NCI-H345 (cell line): ENCODE measurements at places on chromosomes 2 and 18.

- no peak for DNase-seq
These were observed 8.3 kb downstream of the GYPC start for GRCh38 chr2:126664234-126664633.

- no peak for DNase-seq
These were observed 140.0 kb upstream of the SERTAD2 start for GRCh38 chr2:64793701-64794100.

GRCh38 chr2:10123281-10123680, 742 bp downstream of the RRM2 start:
- DNase-seq, result no peak

- DNase-seq, result no peak
These were observed 55.4 kb downstream of the SS18 start for GRCh38 chr18:26034850-26035497.

DNA sequence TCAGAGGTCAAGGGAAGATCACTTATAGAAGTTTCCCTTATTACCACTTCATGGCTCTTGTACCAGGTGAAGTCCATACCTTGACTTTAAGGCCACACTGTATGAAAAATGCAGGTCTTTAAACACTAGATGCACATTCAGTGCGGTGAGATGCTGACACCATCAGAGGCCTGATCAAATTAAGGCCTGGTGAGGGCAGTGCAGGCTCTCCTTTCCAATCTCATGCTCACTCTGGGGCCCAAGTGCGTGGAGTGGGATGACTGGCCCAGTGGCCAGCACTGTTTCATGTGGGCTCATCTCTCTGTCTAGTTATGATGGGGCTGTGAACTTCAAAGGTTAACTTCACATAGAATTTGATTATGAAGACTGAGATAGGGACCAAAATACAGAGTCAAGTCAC, 281.1 kb downstream of the SLC4A3 start:
- DNase-seq, result no peak

DNA sequence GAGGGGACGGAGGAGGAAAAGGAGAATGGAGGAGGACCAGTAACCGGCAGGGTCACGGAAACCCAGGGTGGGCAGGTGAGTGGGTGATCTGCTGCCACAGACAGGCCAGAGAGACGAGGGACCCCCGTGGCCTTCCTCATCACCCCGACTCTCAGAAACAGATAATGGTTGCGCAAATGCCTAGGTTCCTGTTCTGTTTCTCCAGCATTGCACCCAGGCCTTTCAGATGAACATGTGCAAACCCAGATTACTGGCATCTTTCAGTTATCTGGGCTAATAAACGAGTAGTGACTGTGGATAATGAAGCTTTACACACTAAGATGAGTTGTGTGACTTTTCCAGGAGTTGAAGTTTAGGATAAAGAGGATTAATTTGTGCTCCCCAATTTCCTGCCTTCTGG, 46.5 kb downstream of the TET3 start:
- DNase-seq, result no peak

GRCh38 chr2:25981596-25982272, 563 bp downstream of the KIF3C start:
- peak; percentile 58 for DNase-seq

DNA sequence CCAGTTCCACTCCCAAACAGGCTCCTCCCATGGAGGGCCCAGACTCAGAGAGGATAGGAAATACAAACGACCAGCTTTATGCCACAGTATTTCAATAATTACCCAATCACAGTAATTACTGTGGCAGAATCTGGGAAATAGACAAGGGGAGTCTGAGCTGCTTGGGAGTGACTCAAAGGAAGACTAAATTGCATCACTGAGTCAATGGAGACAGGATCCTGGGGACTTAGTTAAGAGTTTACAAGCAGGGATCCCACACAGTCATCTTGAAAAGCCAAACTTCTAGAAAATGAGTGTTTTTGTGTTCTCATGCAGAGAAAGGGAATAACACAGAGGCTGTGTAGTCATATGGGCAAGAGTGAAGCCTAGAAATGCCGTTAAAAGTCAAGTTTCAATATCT, 1142.1 kb downstream of the CNTNAP5 start:
- DNase-seq, result no peak

- DNase-seq, result no peak
These were observed 77.0 kb downstream of the ANTXR1 start for GRCh38 chr2:69089998-69090397.

- DNase-seq, result no peak
These were observed 37.0 kb upstream of the YPEL5 start for GRCh38 chr2:30109856-30110255.

DNA sequence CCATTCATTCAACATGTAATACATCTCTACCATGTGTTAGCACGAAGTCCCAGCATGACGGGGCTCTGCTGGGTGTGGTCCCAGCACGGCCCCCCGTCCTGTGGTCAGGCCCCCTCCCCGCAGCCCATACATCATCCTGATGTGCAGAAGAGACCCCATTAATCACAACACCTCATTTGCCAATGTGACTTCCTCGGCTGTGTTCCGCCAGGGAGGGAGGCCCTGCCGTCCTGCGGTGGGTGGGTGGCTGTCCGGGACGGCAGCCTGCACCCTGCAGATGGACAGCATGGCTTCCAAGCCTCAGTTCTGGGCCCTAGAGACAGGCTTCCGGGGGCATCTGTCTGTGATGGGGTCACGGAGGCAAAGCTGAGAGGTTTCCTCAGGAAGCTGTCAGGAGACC, 254.0 kb downstream of the CYP26B1 start:
- no peak for DNase-seq

DNA sequence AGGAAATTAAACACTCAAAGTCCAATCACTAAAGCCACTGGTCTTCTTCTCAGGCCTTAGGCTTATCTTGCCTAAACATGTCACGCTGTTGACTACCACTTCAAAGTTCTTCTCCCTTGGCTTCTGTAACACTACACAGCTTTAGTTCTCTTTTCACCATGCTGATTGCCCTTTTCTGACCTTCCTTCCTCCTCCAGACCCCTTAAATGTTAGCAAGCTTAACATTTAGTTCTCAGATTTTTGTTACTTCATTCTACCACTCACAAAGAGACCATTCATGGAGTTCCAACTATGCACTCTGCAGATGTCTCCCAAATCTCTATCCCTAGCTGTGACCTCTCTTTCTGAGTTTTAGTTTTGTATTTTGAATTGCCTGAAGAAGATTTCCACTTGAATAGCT, 64.4 kb downstream of the TTC21B start:
- DNase-seq, result no peak

DNA sequence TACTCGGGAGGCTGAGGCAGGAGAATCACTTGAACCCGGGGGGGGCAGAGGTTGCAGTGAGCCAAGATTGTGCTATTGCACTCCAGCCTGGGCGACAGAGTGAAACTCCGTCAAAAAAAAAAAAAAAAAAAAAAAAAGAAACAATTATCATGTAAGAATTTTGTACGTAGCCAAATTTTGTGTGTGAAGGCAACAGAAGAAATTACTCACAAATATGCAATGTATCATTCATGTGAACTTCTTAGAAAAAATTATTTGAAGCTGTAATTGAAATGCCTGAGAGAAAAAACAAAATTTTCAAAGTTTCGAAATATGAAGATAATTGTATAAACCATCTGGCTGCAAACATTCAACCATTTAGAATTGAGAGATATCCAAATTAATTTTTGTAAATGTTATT, 204.8 kb upstream of the PARD3B start:
- DNase-seq, result no peak

GRCh38 chr2:164593541-164593940, 27.7 kb downstream of the GRB14 start:
- no peak for DNase-seq

- DNase-seq, result peak; percentile 27
These were observed 78.9 kb downstream of the CD8B2 start for GRCh38 chr2:106566050-106566449.
